ENCODE measurements at places on chromosomes 2 and 18.
A peak's percentile ranks its signal among the peaks of the same experiment; 100 is the strongest.

DNA sequence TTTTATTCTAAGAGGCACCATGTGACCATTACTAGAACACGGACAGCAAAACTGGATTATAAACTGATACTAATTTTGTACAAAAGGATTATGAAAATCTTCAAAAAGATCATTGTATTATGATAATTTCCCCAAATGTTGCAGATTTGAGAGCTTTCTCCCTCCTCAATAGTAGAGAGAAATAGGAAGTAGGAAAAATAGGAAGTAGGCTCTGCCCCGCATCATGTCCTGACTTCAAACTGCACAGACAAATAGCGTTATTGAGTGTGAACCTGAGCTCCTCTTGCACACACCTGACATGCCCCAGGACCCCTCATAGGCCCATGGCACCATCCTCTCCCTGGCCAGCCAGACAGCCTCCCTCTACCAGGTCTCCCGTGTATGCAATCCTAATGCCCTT is 25.4 kb downstream of the CHRNA1 start:
- no peak for DNase-seq

DNA sequence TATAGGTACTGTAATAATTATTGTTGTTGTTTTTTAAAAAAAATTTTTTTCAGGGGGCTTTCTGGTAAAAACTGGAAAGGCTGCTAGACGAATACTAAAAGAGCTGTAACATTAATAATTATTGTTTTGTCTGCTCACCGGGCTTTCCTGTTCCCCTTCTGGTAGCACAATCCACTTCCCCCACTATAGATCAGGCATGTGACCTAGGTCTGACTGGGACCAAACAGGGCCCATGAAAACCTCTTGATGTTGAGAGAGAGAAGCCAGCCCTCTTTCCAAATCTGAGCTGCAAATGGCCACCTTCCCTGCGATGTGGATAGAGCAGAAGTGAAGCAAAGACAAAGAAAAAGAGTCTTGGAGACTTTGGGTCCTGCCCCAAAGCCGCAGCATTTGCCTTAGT is 23.4 kb downstream of the SH2D6 start:
- DNase-seq = no peak

- DNase-seq = no peak
Observed at GRCh38 chr18:25658476-25658875, 306.5 kb upstream of the ZNF521 start.

- no peak for DNase-seq
Observed at GRCh38 chr2:45892757-45893156, 241.3 kb downstream of the PRKCE start.

DNA sequence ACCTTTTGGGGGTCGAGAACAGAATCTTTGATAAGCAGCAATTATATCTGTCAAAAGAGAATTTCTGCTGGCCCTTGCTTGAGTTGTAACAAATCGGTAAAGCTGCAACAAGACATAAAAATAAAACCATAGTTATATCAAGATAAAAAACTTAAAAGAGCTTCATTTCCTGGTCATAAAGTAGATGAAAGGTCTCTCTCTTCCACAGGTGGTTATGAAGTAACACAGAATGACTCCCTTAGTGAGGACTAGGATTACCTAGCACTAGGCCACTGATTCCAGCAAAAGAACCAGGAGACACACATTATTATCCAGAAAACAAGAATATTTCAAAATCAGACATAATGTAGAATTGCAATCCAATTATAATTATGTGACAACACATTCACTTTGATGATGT is 5.4 kb downstream of the AFG3L2 start:
- DNase-seq = no peak

- DNase-seq = no peak
Observed at GRCh38 chr2:10883801-10884478, 27.8 kb upstream of the KCNF1 start.

- no peak for DNase-seq
Observed at GRCh38 chr2:49934481-49934880, 780.2 kb upstream of the FSHR start.

- DNase-seq = no peak
Observed at GRCh38 chr2:46306330-46306751, 9.1 kb downstream of the EPAS1 start.

- DNase-seq = no peak
Observed at GRCh38 chr18:8681196-8681595, 24.2 kb upstream of the MTCL1 start.

- DNase-seq = no peak
Observed at GRCh38 chr2:188813315-188813714, 160.9 kb upstream of the COL3A1 start.

DNA sequence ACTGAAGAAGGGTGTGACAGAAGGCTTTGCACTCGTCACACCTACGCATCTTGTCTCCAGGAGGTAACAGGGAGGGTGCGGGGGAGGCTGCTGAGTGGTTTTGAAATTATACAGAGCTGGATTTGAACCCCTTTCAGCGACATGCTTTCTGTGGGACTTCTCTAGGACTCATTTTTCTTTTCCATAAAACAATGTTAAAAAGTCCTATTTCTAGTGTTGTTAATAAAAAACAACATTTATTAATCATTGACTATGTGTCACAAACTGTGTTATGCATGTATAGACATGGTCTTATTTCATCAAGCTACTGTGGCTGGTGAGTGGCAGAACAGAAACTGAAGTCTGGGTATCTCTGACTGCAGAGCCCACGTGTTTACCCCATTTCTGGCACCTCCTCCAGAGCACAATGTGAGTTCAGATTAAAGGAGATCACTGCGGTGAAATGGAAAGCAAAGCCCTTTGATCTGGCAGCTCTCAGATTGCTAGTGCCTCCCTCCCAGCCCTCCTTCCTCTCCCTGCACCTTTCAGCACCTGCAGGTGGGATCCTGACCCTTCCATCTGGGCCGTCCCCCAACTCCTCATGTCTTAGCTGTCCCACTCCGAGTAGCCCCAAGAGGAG is 315.5 kb upstream of the MYT1L start:
- DNase-seq = peak; percentile 85

DNA sequence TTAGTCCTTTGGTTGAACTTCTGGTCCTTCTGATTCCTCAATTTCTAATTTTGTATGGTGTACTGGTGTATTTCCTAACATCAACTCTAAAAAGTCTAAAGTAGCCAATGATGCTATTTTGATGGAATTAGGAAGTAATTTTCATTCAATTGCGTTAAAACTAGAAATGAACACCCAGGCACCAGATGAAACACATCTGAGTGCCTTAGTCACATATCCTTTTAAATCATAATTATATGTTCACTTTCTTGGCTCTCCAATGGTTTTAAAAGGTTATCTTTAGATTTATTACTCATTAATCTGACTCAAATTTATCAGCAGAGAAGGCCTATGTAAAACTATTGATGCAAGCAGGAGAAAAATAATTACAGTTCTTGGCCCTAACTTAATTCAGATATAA is 119.7 kb downstream of the GAREM1 start:
- DNase-seq = no peak

- no peak for DNase-seq
Observed at GRCh38 chr2:102041351-102041750, 49.6 kb downstream of the IL1R2 start.

GRCh38 chr2:64763126-64763525 is 109.4 kb upstream of the SERTAD2 start:
- no peak for DNase-seq

DNA sequence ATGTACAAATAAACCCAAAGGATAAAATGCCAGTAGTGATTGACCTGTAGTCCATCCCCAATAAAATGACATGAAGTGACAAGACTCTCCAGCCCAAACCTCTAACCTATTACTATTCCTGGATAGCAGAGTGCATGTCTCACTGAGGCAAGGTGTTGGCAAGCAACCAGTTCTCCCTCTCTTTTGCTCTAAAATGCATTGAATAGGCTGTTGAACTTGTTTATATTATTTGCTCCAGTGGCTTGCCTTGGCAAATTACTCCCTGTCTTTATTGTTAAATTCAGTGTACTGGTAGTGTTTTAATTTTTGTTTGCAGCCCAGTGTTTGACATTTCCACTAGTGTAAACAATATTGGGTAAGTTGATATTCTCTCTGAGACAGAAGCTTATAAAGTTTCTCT is 70.5 kb downstream of the CSRNP3 start:
- no peak for DNase-seq

DNA sequence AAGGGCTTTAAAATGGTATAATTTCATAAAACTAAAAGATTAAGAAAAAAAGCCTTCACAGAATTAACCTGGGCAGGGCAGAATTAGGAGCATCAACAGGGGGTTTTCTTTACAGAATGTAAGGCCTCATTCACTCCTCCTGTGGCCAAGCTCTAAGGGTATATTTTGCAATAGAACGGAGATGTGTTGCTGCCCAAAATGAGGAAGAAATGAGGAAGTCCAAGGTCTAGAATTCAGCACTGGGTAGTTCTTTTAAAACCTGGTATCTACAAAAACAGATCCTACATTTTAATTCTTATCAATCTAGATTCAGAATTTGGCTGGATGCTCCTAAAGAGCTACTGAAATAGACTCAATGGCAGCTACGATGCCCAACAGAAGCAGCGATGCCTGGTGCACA is 101.8 kb downstream of the AKAIN1 start:
- DNase-seq = no peak

GRCh38 chr2:225083276-225083675 is 41.0 kb upstream of the DOCK10 start:
- no peak for DNase-seq

DNA sequence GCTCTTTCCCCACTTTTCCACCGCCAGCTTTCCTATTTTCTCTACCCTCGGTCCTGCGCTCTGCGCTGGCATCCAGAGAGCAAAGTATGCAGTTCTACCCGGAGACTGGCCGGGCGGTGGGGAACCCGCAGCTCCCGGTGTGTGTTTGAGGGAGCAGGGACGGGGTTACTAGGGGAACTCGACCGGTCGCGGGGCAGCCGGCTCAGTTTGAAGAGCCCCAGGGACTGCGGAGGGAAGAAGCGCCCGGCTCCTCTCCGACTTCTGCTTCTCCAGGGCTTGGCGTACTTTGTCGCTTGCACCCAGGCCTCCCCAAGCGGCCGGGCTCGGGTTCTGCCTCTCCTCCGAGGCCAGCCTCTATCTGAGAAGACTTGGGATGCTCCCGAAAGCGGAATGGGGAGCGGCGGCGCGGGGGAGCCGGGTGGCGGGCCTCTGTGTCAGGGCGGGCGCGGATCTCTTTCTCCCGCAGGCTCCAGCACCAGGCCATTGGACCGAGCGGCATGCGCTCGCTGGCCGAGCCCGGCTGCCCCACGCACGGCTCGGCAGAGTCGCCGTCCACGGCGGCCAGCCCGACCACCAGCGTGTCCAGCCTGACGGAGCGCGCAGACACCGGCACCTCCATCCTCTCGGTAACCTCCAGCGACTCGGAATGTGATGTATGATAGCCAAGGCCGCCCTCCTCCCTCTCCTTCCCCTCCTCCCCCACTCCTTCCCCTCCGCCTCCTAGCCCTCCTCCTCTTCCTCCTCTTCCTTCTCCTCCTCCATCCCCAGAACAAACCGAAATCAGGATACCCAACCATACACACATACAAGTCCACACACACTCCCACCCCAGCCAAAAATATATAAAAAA is 2.8 kb downstream of the SIX3 start:
- DNase-seq = no peak

DNA sequence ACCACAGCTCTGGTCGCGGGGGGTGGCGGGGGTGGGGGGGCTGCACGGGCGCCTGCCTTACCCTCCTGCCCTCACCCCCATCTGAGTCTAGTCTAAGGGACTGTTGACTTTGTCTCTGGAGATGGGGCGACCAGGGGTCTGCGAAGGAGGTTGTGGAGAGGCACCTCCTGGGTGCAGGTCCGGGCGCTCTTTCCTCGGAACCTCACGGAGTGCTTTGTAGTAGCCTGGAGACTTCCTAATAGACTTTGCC is 141.3 kb downstream of the MEIS1 start:
- no peak for DNase-seq

GRCh38 chr2:238502088-238502810 is 75.5 kb downstream of the ASB1 start:
- DNase-seq = no peak

DNA sequence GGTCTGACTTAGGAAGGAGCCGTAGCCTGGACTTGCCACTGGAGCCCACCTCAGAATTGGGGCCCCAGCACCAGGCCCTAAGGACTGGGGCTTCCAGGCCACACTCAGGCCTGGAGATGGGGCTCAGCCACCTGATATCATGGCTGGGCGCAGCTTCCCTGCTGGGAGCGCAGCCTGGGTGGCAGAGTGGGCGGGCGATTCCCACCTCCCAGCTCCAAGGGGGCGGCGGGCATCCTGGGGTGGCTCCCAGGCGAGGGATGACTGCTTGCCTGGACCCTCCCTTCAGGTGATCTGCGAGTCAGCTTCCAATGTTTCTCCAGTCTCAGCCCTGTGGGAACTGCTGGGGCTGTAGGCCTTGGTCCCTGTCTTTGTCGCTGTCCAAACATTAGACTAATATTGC is 20.1 kb downstream of the GPR35 start:
- DNase-seq = no peak

DNA sequence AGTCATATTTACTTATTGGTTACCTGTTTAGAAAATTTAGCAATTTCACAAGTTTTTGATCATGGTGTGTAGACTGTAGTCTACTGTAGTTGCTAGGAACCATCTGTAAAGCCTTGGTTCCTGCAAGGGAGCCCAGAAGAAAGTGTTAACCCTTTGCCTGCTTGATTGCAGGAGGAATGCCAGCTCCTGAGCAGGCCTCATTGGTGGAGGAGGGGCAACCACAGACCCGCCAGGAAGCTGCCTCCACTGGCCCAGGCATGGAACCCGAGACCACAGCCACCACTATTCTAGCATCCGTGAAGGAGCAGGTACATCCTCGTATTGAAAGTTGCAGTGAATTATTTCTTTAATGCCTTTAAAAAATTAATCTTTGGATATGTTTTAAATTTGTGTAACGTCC is 76.3 kb downstream of the PKP4 start:
- DNase-seq = no peak

DNA sequence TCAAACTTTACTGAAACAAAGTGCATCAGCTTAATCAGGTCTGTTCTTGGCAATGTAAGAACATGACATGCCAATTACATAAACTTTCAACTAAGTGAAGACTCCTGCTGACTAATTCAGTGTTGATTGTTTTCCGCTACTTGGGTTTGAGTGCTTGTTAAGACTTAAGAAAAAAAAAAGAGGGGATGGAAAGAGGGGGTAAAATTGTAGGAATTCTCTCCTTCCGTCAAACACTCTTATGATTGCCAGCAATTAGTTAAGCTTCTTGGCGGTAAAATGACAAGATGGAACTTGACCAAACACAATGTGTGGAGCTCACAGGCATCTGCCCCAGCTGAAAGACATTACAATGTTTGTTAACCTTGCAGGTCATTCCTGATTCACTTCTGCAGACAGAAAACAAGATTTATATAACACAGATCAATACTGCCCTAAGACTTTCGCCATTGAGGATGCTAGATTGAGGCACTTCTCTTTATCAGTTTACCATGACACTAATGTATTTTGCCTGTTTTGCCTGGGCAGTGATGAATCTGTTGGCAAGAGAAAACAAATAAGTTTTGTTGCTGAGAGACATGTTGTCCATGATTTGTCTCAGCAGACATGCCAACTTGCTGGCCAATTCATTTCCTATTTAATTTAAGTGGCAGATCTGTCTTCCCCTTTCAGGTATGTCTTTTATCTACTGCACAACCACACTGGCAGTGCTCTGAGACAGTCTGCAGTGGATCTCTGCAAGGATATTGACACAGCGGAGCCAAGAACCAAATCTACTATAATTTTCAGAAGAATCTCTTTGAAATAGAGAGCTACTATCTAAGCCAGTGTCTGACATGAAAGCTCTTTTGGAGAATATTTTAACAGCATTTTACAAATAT is 410.0 kb upstream of the KCNH7 start:
- DNase-seq = no peak

- DNase-seq = peak; percentile 57
Observed at GRCh38 chr2:27370816-27371620, 602 bp downstream of the SNX17 start.

All from RPMI8226 (cell line).